Endodermal cell (in vitro differentiated cells): ENCODE measurements at places on chromosomes 4 and X. TPM values are rescaled to one million over a fixed set of nuclear protein-coding genes. Genes with fewer than 3 reads are reported as not detected.

- no peak overlapping the region for H3K4me3 ChIP-seq
- H3K36me3 ChIP-seq = no peaks in the 10 kb centered on the region
- DNase-seq = no peak
- no peak overlapping the region for H3K27ac ChIP-seq
These were observed 489.7 kb downstream of the PCDH10 start for GRCh38 chr4:133638751-133639150.

DNA sequence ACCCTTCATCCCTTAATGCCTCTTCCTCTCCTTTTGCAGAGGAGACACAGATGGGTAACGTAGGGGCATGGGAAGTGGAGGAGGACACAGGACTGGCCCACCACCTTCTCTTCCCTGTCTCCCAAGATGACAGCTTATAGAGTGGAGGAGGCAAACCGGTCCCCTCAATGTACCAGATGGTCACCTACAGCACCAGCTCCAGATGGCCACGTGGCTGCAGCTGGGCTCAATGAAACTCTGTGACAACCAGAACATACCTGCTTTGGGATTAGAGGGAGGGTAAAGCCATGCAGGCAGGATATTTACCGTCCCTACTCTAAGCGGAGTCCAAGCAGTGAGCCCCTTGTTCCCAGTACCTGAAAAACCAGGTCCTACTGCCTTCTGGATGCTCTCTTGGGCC lies 7.5 kb upstream of the KLHL15 start:
- H3K36me3 ChIP-seq = no peaks in the 10 kb centered on the region
- H3K27ac ChIP-seq = no peak overlapping the region
- no peak overlapping the region for H3K4me3 ChIP-seq
- H3K27me3 ChIP-seq = no peaks in the 10 kb centered on the region

GRCh38 chr4:156939801-156940200 lies 31.8 kb downstream of the PDGFC start:
- no peak overlapping the region for H3K4me3 ChIP-seq
- H3K4me1 ChIP-seq = no peaks in the 10 kb centered on the region
- no peak for DNase-seq
- H3K36me3 ChIP-seq = no peaks in the 10 kb centered on the region
- H3K27me3 ChIP-seq = no peaks in the 10 kb centered on the region

DNA sequence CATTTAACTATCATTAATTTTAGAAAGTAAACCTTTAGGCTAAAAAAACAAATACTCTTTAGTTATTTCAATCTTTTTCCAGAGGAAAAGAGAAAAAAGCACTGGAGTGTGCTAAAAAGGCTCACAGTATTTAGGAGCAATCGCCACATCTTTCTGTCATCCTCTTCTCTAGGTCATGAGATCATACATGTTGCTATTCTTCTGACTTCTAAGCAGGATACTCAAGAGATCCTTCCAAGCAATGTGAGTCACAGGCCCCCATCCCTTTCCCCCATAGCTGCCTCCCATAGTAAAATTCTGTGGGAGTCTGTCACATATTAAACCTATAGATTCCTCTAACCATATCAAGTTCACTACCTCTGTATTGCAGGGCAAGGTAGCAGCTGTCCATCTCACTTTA lies 7.7 kb downstream of the EDNRA start:
- no peaks in the 10 kb centered on the region for H3K27me3 ChIP-seq
- peaks cover 4% of the 10 kb centered on the region for H3K4me1 ChIP-seq
- H3K36me3 ChIP-seq = peaks cover 61% of the 10 kb centered on the region
- H3K27ac ChIP-seq = no peak overlapping the region
- no peak for DNase-seq

- peak; percentile 56 for DNase-seq
- no peak overlapping the region for H3K4me3 ChIP-seq
- peaks cover 9% of the 10 kb centered on the region for H3K36me3 ChIP-seq
These were observed 24.0 kb downstream of the TAB3 start for GRCh38 chrX:30865015-30865414.

DNA sequence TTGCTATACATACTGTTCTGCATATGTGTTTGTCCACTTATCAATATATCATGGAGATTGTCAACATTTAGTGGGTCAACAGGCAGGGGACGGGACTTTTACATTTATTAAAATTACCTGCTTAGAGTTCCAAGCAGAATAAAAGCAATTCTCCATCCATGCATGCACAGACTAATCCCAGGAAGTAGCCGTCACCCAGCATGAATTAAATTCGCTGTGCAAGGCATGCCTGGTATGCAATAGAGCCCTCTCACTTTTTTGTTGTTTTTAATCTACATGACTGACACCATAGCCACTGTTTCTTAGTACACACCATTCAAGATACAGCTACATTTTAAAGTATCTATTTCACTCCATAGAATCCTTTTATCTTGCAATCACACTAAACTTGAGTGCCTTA lies 108.9 kb downstream of the USP46 start:
- no peaks in the 10 kb centered on the region for H3K4me1 ChIP-seq
- no peaks in the 10 kb centered on the region for H3K36me3 ChIP-seq
- H3K4me3 ChIP-seq = peak overlapping the region; percentile 20

DNA sequence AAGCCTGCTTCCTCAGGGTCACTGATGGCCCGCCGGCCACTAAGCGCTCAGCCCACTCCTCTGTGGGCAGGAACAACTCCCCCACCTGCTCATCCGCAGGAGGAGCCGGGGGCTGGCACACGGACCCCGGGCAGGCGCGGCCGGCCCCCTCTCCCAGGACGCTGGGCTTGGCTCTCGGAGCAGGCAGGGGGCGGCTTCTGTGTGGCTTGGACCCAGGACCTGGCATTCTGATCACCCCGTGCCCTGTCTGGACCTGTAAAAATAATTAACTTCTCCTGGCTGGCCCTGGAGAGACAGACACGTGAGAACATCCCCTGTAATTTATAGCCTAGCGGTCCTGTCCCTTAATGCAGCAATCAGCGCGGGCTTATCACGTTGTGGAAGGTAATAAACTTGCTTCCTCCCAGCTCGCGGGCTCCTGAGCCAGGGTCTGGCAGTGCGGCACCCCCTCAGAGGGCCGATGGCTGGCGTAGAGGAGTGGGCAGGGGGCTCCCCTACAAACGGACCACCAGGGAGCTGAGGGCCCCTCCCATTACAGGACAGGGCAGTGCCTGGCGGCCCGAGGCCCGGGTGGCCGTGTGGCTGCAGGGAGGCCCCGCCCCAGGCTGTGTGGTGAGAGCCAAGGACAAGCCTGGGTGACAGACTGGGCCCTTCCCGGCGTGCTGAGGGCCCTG lies 84.5 kb upstream of the NKX1-1 start:
- H3K27ac ChIP-seq = no peak overlapping the region
- no peaks in the 10 kb centered on the region for H3K36me3 ChIP-seq
- no peak overlapping the region for H3K4me3 ChIP-seq
- no peaks in the 10 kb centered on the region for H3K4me1 ChIP-seq
- no peaks in the 10 kb centered on the region for H3K27me3 ChIP-seq

- H3K36me3 ChIP-seq = no peaks in the 10 kb centered on the region
- DNase-seq = no peak
- H3K27ac ChIP-seq = no peak overlapping the region
- H3K4me1 ChIP-seq = no peaks in the 10 kb centered on the region
These were observed 239.4 kb upstream of the BOD1L1 start for GRCh38 chr4:13866881-13867280.

DNA sequence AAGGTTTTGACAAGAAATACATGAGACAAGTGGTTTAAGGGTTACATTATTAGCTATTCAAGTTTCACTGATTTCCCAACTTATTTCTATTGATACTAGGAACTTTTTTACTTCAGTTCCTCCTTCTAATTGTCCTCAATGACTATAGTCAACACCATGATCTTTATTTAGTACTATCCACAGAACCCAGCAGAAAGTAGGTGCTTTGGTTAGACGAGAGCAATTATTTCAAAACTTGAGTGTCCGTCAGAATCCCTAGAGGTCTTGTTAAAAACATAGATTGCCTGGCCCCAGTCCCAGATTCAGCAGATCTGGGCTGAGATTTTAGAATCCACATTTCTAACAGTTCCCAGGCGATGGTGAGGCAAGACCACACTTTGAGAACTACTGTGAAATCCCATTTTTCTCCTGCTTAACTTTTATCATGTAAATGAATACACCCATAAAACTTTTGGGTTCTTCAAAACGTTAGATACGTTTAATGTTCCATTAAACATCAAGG lies 17.9 kb downstream of the EXOC1 start:
- no peak overlapping the region for H3K4me3 ChIP-seq
- DNase-seq = no peak
- no peaks in the 10 kb centered on the region for H3K27me3 ChIP-seq
- no peak overlapping the region for H3K27ac ChIP-seq
- H3K4me1 ChIP-seq = no peaks in the 10 kb centered on the region

GRCh38 chr4:184364100-184364921 lies 110.0 kb downstream of the IRF2 start:
- peak; percentile 24 for DNase-seq
- no peaks in the 10 kb centered on the region for H3K4me1 ChIP-seq
- no peaks in the 10 kb centered on the region for H3K36me3 ChIP-seq
- no peak overlapping the region for H3K27ac ChIP-seq

DNA sequence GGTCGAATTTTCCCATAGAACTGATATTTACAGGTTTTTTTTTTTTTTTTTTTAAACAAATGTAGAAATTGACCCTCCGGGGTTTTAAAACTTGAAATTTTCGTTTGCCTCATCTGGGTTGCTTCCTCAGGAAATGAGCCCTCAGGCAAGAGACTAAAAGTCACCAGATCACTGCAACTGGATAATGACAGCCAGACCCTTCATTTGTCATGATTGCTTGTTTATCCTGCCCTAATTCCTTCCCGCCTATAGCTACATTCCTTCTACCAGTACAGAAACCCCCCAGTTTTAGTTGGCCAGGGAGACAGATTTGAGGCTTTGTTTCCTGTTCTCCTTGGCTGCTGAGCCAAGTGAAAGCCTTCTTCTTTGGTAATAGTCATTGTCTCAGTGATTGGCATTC lies 44.0 kb upstream of the IGFBP7 start:
- peak overlapping the region; percentile 49 for H3K27ac ChIP-seq
- H3K27me3 ChIP-seq = no peaks in the 10 kb centered on the region
- no peaks in the 10 kb centered on the region for H3K36me3 ChIP-seq
- H3K4me3 ChIP-seq = no peak overlapping the region
- H3K4me1 ChIP-seq = no peaks in the 10 kb centered on the region

- H3K36me3 ChIP-seq = no peaks in the 10 kb centered on the region
- no peak overlapping the region for H3K27ac ChIP-seq
- H3K4me3 ChIP-seq = no peak overlapping the region
- no peaks in the 10 kb centered on the region for H3K4me1 ChIP-seq
- no peak for DNase-seq
These were observed 44.3 kb downstream of the CCSER1 start for GRCh38 chr4:90171491-90171890.

DNA sequence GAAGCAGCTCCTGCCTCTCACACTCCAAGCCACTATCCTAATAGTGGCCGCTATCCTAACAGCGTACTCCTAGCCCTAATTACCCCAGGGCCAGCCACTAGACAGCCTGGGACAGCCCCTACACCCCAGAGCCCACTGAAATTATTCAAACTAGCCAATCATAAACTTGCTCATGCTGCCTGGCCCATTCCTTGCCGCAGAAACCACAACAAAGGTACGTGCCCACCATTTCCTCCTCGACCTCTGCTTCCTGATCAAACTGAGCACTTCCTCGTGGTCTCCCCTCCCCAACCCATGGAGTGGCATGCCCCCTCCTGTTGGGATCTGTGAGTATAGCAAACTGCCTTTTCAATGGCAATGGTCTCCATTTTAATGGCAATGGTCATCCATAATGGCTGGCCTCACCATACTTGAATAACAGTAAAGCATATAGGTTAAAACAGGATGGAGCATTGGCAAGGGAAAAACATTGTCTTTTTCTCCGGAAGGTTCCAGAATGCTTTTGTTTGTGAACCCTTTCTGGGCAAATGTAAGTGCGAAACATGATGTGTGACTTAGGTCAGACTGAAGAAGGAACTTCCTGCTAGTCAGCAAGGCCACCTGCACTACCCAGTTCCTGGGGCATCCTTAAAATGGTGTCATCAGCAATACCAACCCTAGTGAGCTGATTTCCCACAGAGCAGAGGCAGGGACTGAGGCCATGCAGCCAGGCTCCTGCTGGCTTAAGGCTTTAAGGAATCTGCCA lies 107.1 kb upstream of the ATP6AP2 start:
- H3K4me1 ChIP-seq = peaks cover 6% of the 10 kb centered on the region
- H3K27ac ChIP-seq = peak overlapping the region; percentile 69
- H3K27me3 ChIP-seq = no peaks in the 10 kb centered on the region
- H3K36me3 ChIP-seq = no peaks in the 10 kb centered on the region
- no peak overlapping the region for H3K4me3 ChIP-seq
- DNase-seq = no peak

DNA sequence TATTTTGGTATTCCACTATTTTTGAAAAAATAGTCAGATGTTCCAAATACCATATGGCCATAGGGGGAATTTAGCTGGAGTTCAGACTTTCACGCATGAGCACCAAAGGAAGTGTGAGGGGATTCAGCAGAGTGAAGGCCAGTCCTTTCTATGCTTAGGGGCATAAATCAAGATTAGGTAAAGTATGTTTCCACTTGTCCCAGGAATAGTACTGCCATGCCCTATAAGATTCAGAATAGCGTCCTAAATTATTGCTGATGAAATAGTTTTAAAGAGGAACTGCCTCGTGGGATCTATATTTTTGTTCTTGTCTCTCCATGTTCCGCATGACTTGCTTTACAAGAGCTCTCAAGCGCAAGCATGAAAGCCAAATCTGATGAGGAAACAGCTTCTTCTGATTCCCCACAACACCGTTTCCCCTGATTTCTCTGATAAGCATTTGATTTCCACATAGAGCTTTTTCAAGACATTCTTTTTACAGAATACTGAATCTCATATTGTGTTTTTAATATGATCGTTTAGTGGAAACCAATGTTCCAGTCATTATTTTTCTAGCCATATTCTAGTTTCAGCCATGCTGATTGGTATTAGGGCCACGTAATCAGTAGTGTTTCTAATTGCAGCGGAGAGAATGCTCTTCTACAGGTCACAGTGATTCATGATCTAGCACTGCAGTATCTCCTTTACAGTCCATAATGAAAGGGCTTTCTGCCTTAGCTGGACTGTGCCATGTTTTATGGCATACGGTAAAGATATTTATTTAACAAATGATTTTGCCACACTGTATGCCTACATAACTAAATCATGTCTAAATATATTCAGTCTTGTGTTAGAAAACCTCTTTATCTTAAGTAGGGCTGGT lies 492.3 kb downstream of the CENPC start:
- no peaks in the 10 kb centered on the region for H3K27me3 ChIP-seq
- no peak overlapping the region for H3K4me3 ChIP-seq
- H3K4me1 ChIP-seq = peaks cover 6% of the 10 kb centered on the region
- no peak overlapping the region for H3K27ac ChIP-seq
- no peak for DNase-seq
- H3K36me3 ChIP-seq = no peaks in the 10 kb centered on the region

DNA sequence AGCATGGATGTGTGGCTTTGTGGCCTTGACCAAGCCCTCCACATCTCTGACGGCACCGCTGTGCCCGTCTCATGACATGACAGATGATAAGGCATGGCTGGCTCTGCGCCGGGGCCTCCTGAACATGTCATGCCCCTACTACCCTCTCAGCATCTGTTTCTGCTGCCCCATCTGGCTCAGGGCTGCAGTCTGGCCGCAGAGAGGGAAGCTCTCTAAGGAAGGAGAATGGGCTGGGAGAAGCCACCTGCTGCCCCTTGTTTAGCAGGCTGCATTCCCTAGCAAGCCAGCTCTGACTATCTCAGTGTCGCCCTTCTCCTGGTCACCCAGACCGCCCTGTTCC lies 7.2 kb downstream of the ZNF185 start:
- no peaks in the 10 kb centered on the region for H3K4me1 ChIP-seq
- no peaks in the 10 kb centered on the region for H3K36me3 ChIP-seq
- H3K27ac ChIP-seq = no peak overlapping the region
- no peak for DNase-seq

The SLC10A6 gene
- total RNA-seq = not detected in 2 replicates

The CUL4B gene
- total RNA-seq = 50.8 to 70.1 TPM (median 51.8 TPM) in 3 replicates

The ACSL1 gene
- 5.2 to 15.4 TPM (median 5.2 TPM) in 3 replicates for total RNA-seq

The USP17L20 gene
- total RNA-seq = not detected in 2 replicates

The CT45A2 gene
- not detected in 2 replicates for total RNA-seq

The SPANXC gene
- not detected in 2 replicates for total RNA-seq

The DCAF12L1 gene
- 1.9 and 2.0 TPM in 2 replicates for total RNA-seq
